GM04504 (cell line): ENCODE measurements at places on chromosomes 1 and 21.
A peak's percentile ranks its signal among the peaks of the same experiment; 100 is the strongest.

DNA sequence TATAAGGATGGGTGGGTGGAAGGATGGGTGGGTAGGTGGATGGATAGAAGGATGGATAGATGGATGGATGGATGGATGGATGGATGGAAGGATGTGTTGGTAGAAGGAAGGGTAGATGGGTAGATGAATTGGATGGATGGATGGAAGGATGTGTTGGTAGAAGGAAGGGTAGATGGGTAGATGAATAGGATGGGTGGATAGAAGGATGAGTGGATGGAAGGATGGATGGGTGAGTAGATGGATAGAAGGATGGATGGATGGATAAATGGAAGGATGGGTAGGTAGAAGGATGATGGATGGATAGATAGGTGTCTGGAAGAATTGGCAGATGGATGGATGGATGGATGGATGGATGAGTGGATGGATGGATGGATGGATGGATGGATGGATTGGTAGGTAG lies 6.0 kb downstream of the MASP2 start:
- no peak for DNase-seq

GRCh38 chr21:41956926-41957729 lies 3.3 kb upstream of the C2CD2 start:
- peak; percentile 64 for DNase-seq

- DNase-seq = peak; percentile 90
Observed at GRCh38 chr1:203673550-203674411, 47.1 kb downstream of the ATP2B4 start.

- no peak for DNase-seq
Observed at GRCh38 chr1:226320930-226321329, 12.0 kb upstream of the LIN9 start.

DNA sequence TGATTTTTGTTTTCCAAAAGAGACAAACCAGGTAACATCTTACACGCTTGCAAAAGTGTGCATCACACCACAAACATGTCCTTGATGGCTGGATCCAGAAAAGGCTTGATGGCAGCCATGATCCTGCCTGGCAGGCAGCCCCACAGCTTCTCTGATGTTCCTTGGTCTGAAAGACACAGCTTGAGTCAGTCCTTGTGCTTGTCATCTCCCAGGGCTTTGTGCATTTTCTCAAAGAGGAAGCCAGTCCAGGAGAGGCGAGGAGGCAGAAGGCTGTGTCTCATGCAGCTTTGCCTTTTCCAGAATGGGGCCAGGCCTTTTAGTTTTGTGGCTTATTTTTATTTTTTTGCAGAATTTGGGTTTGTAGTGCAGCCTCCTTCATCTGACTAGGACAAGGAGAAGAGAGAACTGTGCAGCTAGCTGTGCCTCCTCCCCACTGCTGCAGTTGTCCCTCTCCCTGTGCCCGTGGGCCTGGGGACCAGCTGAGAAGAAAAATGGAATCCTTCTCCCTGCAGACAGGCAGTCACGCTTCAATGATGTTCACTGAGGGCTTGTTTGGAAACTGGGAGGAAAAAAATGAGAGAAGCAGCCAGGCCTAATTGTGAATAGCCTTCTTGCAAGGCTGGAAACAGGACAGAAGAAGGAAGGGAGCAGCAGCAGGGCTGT lies 7.4 kb downstream of the FNDC5 start:
- DNase-seq = no peak

- DNase-seq = no peak
Observed at GRCh38 chr1:231541842-231542241, 13.4 kb downstream of the TSNAX start.

DNA sequence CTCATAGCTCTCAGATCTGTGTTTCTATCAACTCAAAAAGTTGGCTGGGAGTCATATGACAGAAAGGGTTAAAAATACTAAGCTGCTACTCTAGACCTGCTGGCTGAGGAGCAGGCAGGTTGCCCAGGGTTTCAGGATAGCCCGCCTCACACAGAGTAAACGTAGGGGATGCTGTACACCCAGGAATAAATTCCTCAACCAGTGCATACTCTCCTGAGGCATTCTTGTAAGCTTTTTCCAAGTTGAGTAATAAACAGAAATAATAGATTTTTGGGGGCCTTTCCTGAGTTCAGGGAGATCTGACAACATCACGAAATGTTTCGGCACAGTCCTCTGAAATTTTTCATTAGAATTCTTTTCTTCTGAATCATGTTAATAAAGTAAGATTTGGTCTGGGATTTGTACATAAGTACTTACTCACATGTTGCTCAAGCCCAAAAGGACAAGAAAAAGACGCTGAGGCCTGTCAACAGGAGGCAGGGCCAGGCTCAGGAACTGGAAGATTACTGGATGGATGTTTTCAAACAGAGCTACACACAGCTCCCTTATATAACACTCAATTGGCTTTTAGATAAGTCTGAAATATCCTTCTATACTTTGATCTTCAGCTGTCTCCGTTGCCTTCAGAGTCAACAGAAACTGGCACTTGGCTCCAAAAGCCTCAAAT lies 41.0 kb downstream of the TGFBR3 start:
- peak; percentile 95 for DNase-seq

DNA sequence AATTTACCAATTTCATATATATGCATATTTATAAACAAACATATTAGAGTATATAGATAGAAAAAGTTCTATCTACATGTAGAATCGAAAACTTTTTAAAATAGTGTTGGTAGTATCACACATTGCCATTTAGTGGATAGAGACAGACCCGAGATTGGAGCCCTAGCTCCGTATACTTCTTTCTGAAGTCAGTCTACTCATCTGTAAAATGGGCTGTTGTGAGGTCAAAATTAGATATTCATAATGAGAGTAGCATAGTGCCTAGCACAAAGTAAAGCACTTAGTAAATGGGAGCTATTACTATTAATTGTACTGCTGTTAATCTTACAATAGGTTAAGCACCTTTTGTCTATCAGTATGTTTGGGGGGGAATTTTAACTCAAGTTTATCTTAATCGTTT lies 4.2 kb upstream of the RSPH1 start:
- DNase-seq = no peak

GRCh38 chr1:14190508-14190907 lies 408.0 kb upstream of the KAZN start:
- DNase-seq = no peak

DNA sequence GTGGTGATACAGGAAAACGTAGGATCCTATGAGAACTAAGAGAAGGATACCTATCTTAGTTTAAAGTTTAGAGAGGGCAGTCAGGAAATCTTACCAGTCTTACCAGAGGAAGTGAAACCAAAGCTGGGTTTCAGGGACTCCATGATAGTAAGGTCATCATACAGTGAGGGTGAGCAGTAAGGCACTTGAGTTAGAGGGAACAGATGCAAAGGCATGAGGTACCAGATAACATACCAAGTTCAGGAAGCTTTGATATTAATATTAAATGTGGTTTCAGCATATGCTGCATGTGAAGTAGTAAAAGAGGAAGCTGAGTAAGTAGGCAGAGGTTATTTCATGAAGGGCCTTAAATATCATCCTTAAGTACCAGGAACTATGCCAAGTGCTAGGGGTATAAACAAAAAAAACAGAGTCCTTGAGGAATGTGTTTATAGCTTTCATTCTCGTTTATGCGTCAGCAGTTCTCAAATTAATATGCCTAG lies 16.9 kb downstream of the ATG4C start:
- no peak for DNase-seq

DNA sequence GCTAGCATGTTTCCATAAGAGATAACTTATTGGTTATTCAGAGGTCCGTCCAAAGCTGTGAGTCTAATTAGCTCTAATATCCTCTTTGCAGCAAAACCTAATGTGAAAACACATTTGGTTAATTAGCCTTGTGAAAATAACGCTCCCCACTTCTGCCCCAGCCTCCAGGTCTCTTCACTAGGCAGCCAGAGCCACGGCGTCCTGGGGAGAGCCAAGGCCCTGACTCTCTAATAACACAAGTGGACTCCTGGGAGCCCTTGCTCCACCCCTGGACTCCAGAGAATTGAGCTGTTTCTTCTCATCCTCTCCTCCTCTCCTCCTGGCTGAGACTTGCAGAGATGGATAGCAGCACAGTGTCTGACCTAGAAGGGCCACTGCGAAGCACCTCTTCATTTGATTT lies 78.8 kb downstream of the CCDC185 start:
- DNase-seq = no peak

GRCh38 chr1:21568006-21568746 lies 59.0 kb downstream of the ALPL start:
- no peak for DNase-seq

DNA sequence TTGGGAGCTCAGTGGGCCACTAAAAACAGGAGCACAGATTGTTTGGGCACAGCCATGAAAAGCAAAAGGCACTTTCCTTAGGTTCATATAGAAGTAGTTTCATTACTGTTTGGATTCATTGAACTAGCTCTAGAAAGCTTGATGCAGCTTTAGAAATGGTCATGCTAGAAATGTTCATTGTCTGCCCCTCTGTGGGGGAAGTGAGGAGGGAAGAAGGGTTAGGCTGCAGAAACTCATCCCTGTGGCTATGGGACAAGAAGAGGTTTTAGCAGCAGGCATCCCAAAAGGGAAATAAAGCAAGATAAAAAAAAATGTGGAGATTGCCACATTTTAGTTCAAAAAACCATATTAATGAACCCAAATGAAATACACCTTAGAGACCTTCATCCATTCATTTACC lies 359.6 kb upstream of the PTBP2 start:
- DNase-seq = no peak

GRCh38 chr1:40404670-40405462 lies 31.3 kb downstream of the SMAP2 start:
- DNase-seq = peak; percentile 27

DNA sequence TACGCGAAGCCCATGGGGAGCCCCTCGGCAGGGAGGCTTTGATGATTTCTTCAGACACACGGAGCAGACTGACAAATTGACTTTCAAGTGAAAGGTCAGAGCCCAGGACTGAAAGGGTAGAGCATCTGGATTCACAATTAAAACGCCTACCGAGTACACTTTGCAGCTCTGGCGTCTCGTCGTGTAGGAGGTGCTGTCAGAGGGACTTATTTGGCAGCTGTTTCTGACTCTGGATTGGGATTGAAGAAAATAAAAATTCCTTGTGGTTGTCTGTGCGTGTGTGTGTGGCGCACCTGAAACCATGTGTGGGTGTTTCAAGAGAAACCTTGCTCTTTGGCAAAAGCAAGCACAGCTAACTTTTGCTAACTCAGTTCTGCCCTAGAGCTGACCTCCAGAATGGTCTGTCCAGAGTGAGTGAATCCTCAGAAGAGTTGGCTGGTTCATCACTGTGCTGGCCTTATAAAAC lies 348.7 kb downstream of the HLX start:
- no peak for DNase-seq

DNA sequence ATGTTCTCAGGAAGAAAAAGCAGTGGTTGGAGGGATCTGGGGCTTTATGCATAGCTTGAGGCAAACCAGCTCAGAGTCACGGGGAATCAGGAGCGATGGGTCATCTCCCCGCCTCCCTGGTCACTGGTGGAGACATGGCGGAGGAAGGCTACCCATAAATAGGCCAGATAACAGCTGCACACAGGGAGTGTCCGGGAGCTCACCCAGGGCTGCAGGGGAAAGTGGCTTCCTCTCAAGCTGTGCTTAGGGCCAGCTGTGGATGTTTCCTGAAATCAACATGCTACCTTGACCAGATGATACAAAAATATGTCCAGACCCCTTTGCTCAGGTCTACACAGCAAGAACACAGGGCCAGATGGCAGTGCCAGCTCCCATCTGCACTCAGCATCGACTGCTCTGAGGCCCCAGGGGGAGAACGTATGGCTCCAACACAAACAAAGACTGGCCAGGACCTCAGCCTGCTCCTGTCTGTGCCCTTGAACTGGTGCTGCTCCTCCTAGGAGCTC lies 27.1 kb upstream of the RERE start:
- DNase-seq = no peak

- no peak for DNase-seq
Observed at GRCh38 chr21:39048574-39048973, 134.7 kb downstream of the PSMG1 start.

DNA sequence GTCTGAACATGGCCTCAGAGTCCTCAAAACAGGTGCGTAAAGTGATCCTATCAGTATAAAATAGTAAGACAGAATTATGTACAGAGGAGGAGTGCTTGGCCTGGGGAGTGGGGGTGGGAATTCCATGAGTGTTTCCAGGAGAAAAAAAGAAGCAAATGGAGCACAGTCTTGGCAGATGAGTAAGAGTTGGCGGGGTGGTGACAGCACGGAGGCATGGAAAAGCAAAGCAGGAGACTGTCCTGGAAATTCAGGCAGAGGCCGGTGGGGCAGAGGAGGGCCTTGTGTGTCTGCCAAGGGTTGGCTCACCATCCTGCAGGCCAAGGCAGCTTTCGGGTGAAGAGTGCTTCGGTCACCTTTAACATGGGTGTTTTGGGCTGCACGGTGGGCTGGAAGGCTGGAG lies 63.4 kb downstream of the OPTC start:
- peak; percentile 85 for DNase-seq

- DNase-seq = no peak
Observed at GRCh38 chr1:214012418-214012817, 24.6 kb downstream of the PROX1 start.

GRCh38 chr1:198860371-198860770 lies 221.5 kb downstream of the PTPRC start:
- DNase-seq = no peak
